ENCODE measurements at places on chromosomes 1 and 21. TPM values are rescaled to one million over a fixed set of nuclear protein-coding genes. Genes with fewer than 3 reads are reported as not detected.

Gene HCRTR1
- 0.98 TPM for total RNA-seq

Gene LY9
- not detected for total RNA-seq

Gene TM2D1
- total RNA-seq = 55.5 TPM

DNA sequence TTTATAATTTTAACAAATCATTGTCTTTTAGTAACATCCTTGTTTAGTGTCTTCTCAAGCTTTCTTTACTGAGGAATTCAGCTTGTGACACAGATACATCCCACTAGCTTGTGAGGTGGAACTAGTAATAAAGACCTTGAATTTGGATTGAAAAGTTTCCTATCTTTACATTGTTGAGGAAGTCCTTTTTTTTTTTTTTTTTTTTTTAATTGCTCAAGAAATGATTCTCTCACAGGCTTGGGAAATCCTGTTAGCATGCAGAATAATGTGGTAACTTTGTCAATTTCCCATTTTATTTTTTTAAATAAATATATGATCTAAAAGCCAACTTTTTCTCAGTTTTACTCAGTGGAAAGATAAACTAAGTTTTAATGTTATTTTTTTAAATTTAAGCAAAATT lies 15.8 kb downstream of the DENND2D start:
- no peak overlapping the region for H3K4me3 ChIP-seq
- no peak overlapping the region for H3K27ac ChIP-seq
- H3K4me1 ChIP-seq = no peaks in the 10 kb centered on the region
- no peak for DNase-seq
- no peaks in the 10 kb centered on the region for H3K27me3 ChIP-seq

Measured in mesothelial cell of epicardium (in vitro differentiated cells).